Bladder microvascular endothelial cell (primary cell): ENCODE measurements at places on chromosomes 12 and 14. TPM values are rescaled to one million over a fixed set of nuclear protein-coding genes. Genes with fewer than 3 reads are reported as not detected.

Gene KRT79
- total RNA-seq, result not detected in 2 replicates

Gene TAS2R50
- total RNA-seq, result 1.1 and 9.0 TPM in 2 replicates

Gene BCL2L14
- not detected in 2 replicates for total RNA-seq

Gene SCNN1A
- 0.16 TPM in 1 of 2 replicates, not detected in the other for total RNA-seq

Gene DGKA
- total RNA-seq, result 29.0 and 37.6 TPM in 2 replicates

Gene IL26
- total RNA-seq, result not detected in 2 replicates

Gene AHNAK2
- 23.2 and 35.3 TPM in 2 replicates for total RNA-seq

Gene BDKRB1
- total RNA-seq, result not detected in 2 replicates

Gene APOF
- not detected in 2 replicates for total RNA-seq
